Tracheal epithelial cell (primary cell): ENCODE measurements at places on chromosomes 13 and 19. TPM values are rescaled to one million over a fixed set of nuclear protein-coding genes. Genes with fewer than 3 reads are reported as not detected.

The TECR gene
- 26.0 and 27.7 TPM in 2 replicates for total RNA-seq

The ZNF90 gene
- 1.2 and 3.0 TPM in 2 replicates for total RNA-seq

The TMEM238 gene
- 9.6 and 24.3 TPM in 2 replicates for total RNA-seq

The ZSCAN18 gene
- 44.1 and 55.2 TPM in 2 replicates for total RNA-seq

The SUGP1 gene
- total RNA-seq = 10.2 and 15.9 TPM in 2 replicates

The NCR1 gene
- not detected in 2 replicates for total RNA-seq

The GTF2F2 gene
- total RNA-seq = 38.1 and 42.2 TPM in 2 replicates

The CLC gene
- not detected in 2 replicates for total RNA-seq

The MEDAG gene
- not detected in 2 replicates for total RNA-seq

The TEX101 gene
- not detected in 2 replicates for total RNA-seq

The GADD45B gene
- total RNA-seq = 12.8 and 29.6 TPM in 2 replicates

The ZFP36 gene
- 5.8 TPM in 2 replicates for total RNA-seq

The PDX1 gene
- total RNA-seq = not detected in 2 replicates

The CACNG8 gene
- total RNA-seq = not detected in 2 replicates

The MBD3L2 gene
- not detected in 2 replicates for total RNA-seq

The CLDND2 gene
- not detected in 2 replicates for total RNA-seq

The TNFSF9 gene
- 11.3 and 14.9 TPM in 2 replicates for total RNA-seq
